ENCODE measurements at places on chromosomes 12 and 14. TPM values are rescaled to one million over a fixed set of nuclear protein-coding genes. Genes with fewer than 3 reads are reported as not detected.

CDC42BPB gene
- 53.4 TPM for total RNA-seq

AJUBA gene
- total RNA-seq, result 144 TPM

RTL1 gene
- total RNA-seq, result not detected

FIGNL2 gene
- total RNA-seq, result not detected

KRT71 gene
- not detected for total RNA-seq

OR10A7 gene
- total RNA-seq, result not detected

KLRF1 gene
- not detected for total RNA-seq

NR4A1 gene
- 2.5 TPM for total RNA-seq

ESRRB gene
- total RNA-seq, result not detected

ERP27 gene
- total RNA-seq, result 0.19 TPM

TSPAN19 gene
- 0.55 TPM for total RNA-seq

HNF1A gene
- not detected for total RNA-seq

CD69 gene
- not detected for total RNA-seq

SLC6A15 gene
- total RNA-seq, result 37.3 TPM

SLC7A8 gene
- 61.2 TPM for total RNA-seq

Data from hair follicular keratinocyte (primary cell).